Stimulated activated CD8-positive, alpha-beta memory T cell treated with anti-CD3 and anti-CD28 coated beads, Interleukin-15, amount 100 ng/mL, for 24 hours (primary cell): ENCODE measurements at places on chromosomes 11 and 22.

GRCh38 chr11:128731041-128731663 lies 37.3 kb downstream of the FLI1 start:
- no peak for DNase-seq

- DNase-seq = no peak
Measured at GRCh38 chr11:61380884-61381283, 11.5 kb upstream of the TMEM216 start.

- DNase-seq = no peak
Measured at GRCh38 chr11:57324154-57324885, 432 bp downstream of the TNKS1BP1 start.

DNA sequence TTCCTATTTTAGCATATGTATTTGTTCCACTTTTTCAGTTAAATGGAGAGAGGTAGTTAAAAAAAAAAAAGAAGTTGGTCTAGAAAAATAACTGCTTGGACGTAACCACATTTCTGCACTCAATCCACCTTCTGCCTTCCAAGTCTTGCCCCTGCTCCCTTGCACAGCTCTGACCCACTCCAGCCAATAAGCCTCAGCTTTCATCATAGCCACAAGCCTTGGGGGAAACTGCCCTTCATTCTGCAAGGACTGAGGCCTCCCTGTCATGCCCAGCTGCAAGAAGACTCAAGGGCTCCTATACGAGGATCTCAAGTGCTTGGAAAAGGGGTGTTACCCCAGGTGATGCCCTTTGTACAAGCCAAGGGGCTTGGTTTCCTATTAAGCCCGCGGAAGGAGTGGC lies 36.0 kb upstream of the OAF start:
- no peak for DNase-seq

DNA sequence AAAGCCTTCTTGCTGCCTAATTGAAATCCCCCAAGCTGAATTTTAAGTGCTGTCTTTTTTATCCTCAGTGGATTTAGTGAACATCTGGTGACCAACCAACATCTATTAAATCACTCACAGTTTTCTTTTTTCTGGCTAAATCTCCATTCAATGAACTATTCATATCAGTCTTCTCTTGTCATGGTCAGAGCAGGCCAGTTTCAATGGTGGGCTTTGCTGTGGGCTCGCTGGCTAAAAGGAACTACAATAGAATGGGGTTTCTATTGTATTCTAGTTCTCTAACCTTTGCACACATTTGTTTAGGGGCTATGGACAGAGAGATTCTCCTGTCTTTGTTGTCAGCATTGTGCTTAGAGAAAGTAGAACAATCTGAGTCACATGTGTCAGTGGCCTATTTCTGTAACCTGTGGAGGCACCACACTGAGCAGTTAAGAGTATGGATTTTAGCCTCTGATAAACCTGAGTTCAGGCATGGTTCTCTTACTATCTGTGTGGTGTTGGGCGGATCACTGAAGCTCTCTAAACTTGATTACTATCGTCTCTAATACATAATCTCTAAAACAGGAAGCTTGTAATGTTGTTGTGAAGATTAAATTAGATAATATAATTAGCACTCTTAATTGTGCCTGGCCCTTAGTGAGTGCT lies 94.2 kb upstream of the CADM1 start:
- DNase-seq = no peak

GRCh38 chr11:5719703-5720495 lies 16.3 kb upstream of the OR56B1 start:
- no peak for DNase-seq

- DNase-seq = no peak
Measured at GRCh38 chr11:117011541-117011898, 86.7 kb downstream of the SIK3 start.

DNA sequence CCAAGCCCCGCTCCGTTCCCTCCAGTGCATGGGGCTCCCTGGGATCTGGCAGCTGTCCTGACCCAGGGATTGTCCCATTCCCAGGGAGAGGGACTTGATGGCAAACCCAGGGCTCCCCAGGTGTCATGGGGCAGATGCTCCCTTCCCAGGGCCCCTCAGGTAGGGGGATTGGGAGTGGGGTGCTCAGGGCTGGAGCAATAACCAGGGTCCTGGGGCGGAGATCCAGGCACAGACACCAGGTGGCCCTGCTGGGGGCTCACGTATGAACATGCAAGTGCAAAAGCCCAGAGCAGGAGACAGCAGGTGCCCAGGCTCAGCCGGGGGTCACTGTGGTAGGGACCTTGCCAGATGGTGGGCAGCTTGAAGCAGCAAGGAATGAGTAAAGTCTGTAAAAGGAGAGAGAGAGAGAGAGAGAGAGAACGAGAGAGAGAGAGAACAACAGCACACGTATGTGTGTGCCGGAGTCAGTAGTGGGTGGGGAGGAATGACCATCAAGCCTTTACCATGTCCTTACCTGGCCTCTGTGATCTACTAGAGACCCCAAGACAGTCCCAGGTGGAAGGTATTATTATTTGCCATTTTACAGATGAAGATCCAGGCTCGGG lies 19.3 kb upstream of the MPPED1 start:
- no peak for DNase-seq

- DNase-seq = no peak
Measured at GRCh38 chr11:92149996-92150395, 74.6 kb upstream of the FAT3 start.

GRCh38 chr11:12016246-12016645 lies 7.8 kb upstream of the DKK3 start:
- DNase-seq = no peak

DNA sequence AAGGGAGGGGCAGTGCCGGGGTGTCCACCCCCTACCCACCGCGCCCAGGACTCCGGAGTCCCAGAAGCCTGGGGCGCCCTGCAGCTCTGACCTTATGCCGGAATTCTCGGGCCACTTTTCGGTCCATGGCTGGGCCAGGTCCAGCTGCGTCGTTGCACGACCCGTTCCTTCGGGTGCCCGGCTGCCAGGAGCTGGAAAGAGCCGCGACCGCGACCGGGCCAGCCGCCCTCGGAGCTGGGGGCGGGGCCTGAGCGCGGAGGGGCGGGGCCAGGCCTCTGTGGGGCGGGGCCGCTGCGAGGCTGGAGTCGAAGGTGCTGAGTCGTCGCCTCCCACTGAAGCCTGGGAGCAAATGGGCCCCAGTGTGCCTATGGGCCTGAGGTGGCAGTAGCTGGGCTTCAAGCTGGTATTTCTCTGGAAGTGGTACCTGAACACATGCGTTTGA lies at the start of gene USH1C:
Gene USH1C (minus strand): TSS at position 236 of the 442 bp plus-strand sequence. CDS start 109 bp downstream, at position 127.
- DNase-seq = peak; percentile 13

DNA sequence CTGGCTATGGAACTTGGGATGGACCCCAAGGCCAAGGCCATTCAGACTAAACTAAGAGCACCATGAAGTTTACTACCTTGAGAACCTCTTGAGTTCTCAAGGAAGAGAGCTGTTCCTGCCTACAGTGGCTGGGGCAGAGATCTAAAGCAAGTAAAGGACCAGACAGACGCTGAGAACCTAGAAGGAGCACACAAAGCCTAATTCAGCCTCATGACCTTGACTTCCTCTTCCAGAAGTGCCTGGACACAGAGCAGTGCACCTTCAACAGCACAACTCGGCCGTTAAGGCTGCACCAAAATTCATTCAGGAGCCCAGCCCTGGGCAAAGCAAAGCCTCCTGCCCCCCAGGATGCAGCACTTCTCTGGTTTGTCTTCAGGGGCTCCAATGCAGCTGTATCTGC lies 82.9 kb upstream of the AKIP1 start:
- no peak for DNase-seq

GRCh38 chr22:33921525-33922348 lies 1.5 kb upstream of the LARGE1 start:
- DNase-seq = no peak

GRCh38 chr22:47035425-47035881 lies 273.0 kb downstream of the TBC1D22A start:
- DNase-seq = no peak

- DNase-seq = no peak
Measured at GRCh38 chr11:112281726-112282125, 21.1 kb upstream of the PLET1 start.

GRCh38 chr11:27228906-27229290 lies 134.1 kb downstream of the CCDC34 start:
- no peak for DNase-seq

- no peak for DNase-seq
Measured at GRCh38 chr22:23243006-23243573, 62.8 kb downstream of the BCR start.

DNA sequence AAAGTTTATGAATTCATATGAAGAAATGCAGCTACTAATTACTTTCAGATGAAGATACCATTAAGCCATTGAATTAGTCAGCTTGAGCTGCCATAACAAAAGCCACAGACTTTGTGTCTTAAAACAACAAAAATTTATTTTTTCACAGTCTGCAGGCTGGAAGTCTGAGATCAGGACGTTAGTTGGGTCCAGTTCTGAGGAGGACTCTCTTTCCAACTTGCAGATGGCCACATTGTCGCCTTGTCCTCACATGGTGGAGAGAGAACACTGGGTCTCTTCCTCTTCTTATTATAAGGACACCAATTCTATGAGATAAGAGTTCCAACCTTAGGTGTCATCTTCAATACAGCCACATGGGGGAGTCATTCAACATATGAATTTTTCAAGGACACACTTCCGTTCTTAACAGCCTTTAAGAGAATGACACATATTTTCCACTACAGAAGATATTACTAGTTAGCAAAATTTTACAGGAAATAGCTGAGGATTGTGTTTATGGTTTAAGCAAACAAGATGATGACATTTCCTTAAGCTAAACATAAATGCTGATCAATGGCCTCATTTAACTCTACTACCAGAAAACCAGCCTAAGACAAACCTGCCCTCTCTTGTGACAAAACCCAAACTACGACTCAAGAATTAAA lies 56.0 kb downstream of the DCUN1D5 start:
- DNase-seq = no peak

- no peak for DNase-seq
Measured at GRCh38 chr11:121408830-121409229, 43.3 kb upstream of the SORL1 start.

- DNase-seq = no peak
Measured at GRCh38 chr22:45852826-45853225, 124.1 kb downstream of the WNT7B start.

DNA sequence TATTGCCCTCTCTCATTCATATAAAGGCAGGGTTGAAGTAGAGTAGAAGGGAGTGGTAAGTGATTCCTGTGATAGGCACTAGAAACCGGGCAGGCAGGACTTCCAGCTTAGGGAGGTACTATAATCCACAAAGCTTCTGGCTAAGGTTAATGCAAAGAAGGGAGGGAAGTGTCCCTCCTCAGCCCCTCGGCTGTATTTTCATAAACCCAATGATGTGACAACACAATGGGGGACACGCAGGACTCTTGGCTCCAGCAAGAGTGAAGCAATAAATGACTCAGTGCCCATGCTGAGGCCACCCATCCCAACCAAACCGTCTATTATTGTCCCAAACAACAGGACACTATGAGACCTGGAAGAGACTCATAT lies 90.7 kb downstream of the ETS1 start:
- DNase-seq = no peak

GRCh38 chr22:42990131-42990838 lies 24.7 kb downstream of the PACSIN2 start:
- DNase-seq = no peak

DNA sequence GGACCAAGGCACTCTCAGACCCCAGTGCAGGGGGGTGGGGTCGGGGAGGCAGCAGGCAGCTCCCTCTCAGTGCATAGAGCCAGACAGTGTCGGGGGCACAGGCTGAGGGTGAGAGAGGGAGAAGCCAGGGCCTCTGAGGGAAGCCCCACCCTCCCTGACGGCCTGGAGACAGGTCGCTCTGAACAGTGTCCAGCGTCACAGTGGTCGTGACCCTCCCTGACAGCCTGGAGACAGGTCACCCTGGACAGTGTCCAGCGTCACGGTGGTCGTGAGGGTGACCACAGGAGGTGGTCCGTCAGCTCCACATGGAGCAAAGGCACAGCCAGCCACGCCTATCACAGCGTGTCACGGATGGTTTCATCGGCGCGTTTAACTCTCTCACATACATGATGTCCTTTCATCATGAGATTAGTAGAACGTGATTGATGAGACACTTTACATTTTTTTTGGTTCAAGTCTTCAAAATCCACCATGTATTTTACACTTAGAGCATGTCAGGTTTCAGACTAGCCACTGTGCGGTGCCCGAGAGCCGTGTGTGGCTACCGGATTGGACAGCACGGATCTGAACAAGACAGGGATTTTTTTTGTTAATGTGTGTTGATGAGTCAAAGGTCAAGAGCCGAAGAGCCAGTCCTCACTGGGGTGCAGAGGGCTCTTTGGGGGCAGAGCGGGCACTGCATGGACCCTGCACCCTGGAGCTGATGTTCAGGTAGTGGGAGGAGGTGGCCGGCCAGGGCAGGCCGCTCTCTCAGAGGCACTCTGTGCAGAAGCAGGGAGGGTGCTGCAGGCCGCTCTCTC lies 23.9 kb upstream of the PANX2 start:
- DNase-seq = no peak

DNA sequence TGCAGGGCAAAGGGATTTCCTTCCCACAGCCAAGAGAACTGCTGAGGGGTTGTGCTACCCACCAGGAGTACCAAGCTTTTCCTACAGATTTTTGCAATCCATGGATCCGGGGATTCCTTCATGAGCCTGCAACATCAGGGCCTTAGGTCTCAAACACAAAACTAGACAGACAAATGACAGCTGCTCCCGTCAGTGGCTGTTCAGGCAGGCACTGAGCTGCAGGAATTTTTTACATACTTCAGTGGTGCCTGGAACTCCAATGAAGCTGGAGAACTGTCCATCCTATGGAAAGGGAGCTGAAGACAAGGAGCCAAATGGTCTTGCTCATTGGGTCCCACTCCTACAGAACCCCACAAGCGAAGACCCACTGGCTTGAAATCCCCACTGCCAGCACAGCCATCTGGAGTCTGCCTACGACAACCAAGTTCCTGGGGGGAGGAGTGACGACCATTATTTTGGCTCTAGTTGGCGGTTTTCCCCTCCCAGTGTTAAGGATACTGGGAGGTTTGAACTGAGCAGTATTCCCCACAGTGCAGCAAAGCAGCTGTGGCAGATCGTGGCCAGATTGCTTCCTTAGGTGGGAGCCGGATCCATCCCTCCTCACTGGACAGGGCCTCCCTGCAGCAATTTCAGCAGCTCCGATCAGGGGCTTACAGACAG lies 157.7 kb upstream of the TMEM45B start:
- no peak for DNase-seq
